ENCODE measurements at places on chromosomes 13 and 19.

DNA sequence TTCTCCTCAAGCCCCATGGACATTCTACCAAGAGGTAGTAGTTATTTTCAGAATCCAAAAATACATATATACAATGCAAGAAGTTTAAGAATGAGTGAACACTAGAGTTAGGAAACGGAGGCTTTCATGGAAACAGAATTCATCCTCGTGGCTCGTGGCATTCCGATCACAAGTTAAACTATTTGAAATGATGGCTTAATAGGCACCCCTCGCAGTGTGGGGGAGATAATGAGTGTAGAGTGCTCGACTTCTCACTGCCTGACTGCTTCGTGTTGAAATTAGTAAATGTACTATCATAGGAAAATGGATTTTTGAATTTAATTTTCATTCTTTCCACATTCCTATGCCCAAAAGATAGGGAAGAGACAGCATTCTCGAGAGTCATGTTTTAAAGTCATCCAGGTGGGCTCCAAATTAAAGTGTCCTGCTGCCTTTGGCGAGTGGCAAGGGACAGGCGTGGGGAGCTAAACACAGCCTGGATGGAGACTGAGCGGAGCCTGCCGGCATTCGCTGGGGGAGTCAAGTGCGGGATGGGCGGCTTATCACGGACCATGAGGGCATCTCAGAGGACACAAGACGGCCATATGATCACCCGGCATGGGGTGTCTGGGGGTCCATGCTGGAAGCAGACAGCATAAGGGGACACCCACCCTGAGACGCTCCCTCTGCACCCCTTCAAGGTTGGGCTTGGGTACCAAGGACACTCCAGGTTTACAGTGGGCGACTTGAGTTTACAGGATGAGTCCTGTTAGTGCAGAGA lies 165.2 kb downstream of the TEX29 start:
- no peak for DNase-seq

DNA sequence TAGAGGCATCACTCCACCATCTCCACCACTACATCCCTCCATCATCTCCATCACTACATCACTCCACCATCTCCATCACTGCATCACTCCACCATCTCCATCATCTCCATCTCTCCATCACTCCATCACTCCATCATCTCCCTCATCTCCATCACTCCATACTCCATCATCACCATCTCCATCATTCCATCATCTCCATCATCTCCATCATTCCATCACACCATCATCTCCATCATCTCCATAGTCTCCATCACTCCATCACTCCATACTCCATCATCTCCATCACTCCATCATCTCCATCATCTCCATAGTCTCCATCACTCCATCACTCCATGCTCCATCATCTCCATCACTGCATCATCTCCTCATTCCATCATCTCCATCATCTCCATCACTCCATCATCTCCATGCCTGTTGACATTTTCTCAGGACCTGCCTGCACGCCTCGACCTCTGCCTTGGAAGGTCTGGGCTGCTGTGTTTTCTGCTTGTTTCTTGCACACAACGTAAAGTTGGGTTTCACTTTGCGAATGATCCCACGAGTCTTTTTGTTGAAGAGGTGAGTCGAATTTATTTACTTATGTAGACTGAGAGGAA lies 21.2 kb upstream of the RASA3 start:
- DNase-seq = no peak

DNA sequence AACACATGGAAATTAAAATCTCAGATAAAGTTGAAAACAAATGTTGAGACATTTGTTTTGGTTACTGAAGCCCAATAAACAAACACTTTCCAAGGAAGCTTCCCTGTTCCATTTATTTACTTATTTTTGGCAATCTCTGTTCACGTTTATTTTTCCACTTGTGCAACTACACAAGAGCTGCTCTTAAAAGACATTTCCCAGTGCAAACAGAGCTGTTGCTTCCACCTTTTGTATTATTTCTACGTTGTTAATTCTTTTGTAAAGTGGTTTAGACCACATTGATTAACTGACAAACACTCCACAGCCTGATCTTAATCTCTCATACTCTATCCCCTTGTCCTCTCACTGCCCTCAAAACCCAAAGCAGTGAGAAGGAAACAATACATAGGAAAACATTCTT lies 757.6 kb downstream of the LIG4 start:
- DNase-seq = no peak

DNA sequence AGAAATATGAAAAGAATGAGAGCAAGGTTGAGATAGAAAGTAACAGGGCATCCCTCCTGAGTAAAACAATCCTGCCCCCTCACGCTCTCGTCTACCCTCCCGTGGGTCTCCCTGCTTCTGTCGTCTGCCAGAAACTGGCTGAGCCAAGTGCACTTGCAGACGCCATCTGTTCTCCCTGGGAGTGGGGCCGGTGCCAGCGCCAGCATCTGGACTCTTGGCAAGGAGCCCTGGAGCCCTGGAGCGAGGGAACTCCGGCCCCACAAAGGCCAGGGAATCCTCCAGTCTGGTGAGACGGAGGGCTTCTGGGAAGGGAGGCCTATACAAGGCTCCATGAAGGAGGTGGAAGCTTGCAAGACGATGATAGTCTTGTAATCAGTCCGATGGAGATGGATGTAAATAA lies 2.3 kb upstream of the TMEM91 start:
- no peak for DNase-seq

DNA sequence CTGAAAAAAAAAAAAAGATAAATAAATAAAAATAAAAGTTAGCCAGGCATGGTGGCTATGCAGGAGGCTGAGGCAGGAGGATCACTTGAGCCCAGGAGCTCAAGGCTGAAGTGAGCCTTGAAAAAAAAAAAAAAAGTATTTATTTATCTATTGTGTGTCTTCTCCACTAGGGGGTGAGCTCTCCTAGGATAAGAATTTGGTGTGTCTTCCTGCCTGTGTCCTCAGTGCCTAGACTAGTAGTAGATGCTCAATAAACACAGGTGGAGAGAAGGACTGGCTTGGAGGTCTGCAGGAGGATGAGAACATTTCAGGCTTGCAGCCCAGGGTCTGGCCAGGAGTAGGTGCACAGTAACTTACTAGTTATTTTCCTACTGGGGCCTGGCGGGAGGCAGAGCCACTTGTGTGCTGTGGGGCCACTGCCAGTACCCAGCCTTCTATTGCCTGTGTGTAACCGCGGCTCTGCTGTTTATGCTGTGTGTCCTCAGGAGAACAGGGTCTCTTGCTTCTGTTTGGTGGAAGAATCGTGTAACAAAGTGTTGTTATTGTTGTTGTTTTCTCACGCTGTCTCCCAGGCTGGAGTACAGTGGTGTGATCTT lies 5.4 kb downstream of the LMTK3 start:
- DNase-seq = no peak

DNA sequence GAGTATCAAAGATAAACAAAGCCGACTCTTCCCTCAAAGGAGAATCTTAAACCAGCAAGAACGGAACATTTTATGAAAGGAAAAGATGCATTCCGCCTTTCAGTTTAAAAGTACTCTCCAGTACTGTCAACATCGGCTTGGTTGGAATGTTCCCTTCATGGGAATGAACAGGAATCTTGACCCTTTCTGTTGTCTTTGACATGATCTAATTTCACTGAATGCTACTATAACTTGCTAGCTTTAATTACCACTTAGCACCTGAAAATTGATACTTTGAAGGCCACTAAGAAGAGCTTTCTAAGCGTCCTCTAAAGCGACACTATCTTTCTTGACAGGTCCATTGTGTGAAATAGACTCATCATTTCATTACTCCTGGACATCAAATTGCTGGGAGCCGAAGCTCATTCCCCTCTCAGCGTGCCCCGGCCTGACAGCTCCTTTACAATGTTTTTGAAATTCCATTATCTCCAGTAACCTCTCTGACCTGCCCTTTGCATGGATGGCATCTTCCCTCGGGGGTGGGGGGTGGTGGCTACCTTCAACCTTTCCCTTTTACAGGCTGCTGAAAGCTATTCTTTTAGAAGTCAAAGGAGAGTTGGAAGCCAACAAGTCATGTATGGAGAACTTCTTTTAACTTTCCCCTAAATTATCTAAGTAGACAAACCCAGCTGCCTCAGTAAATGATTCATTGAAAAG lies 67.9 kb downstream of the EFNB2 start:
- no peak for DNase-seq

DNA sequence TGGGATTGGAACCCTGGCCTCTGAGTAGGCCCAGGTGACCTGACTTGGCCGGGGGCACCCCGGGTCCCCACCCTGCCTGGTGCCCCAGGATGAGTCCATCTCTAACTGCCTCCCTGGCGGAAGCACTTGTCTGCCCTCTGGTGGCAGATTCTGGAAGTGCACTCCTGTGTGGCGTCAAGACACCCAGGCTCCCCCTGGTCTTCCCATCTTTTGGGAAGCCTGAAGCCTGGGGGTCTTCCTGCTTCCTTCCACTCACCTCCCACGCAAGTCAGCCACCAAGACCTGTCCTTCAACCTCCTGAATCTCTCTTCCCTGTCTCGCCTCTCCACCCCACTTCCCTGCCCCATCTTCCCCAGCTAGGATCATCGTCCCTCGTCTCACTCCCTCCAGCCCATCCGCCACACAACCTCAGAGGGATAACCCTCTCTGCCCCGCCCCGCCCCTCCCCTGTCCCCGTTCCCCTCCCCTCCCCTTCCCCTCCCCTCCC lies 7.4 kb downstream of the RABAC1 start:
- DNase-seq = no peak

DNA sequence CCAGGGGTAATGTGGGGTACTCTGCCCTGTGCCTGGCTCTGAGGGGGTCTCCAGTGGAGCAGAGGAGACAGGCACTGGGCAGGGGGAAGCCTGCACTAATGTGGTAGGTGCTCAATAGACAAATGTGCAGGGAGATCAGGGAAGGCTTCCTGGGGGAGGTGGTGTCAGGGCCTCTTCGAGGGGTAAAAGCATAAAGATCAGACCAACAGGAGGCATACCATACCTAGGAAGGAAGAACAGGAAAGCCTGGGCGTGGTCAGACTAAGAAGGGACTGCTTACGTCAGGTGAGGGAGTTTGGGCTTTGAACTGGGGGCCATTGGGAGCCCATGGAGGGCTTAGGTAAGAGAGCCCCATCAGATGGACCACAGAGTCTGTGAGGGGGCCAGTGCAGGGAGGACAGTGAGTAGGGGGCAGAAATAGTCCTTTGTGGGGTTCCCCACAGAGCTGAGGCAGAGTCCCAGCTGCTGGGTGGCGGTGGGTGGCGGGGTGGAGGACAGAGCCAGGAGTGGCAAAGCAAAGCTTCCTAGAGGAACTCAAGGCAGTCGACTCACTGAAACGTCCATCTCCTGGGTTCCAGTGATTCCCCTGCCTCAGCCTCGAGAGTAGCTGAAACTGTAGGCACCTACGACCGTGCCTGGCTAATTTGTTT lies 8.8 kb downstream of the PRR36 start:
- DNase-seq = no peak

DNA sequence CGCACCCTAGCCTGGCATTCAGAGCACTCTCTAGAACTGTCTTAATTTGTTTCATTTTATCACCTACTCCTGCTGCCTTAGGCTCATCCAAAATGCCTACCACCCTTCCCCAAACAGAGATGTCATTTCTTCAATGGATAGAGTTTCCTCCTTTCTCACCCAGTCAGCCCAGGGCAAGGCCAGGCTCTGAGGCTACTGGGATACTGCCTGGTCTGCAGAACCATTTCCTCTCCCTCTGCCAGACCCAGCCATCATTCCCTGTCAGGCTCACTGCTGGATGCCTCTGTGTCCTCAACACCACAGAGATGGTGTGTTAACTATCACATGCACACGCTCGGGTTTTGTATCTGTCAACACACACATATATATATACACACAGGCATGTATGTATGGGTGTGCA lies 47.2 kb downstream of the C13orf42 start:
- no peak for DNase-seq

DNA sequence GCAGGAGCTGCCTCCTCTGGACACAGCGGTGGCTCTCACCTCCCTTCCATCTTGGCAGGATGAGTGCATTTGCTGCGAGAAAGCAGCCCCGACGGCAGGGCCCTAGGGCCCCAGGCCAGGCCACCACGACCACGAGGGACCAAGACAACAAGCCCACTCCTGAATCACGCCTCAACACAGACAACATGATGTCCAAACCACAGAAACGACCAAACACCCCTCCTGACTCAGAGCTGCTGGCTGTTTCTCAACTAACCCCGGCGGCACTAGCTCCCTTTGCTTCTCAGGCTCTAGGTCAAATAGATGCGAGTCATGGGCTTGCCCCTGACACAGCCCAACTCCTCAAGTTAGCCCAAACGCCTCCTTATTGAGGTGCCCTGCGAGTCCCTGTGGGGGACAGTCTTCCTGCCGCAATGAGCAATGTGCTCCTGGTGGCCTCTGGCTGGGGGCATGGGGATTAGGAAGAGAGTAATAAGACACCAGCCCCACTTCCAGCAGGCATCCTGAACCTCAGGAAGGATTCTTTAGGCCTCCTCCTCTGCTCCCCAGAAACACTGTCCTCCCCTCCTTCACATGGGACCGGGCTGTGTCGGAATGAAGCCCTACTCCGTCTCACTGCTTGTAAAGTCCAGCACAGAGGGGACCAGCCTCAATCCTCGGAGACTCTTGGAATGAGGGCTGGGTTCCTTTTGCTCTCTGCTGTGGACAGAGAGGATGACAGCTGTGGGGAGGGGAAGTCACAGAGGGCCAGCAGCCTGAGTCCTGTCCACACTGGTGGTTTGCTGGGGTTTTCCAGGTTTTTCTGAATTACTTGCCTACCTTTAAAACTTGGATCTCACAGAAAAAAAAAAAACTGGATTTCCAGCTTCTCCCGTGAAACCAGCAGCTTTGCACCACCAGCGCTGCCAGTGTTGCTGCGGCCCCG lies 6.9 kb upstream of the ATF5 start:
- DNase-seq = no peak

GRCh38 chr13:113207890-113208420 lies 514 bp downstream of the PCID2 start:
- DNase-seq = no peak

- no peak for DNase-seq
These were observed 16.2 kb downstream of the LACC1 start for GRCh38 chr13:43895940-43896339.

DNA sequence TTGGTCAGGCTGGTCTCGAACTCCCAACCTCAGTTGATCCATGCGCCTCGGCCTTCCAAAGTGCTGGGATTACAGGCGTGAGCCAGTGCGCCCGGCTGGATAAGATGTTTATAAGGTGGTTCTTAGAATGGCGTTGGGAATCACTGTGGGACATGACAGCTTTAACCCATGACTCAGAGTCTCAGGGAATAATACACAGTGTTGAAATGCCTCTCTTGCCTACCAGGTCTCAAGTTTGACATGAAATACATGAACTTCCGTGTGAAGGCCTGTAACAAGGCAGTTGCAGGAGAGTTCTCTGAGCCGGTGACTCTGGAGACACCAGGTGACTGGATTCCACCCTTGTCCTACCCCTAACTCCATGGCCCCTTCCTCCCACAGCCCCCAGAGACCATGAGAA lies 12.6 kb downstream of the FSD1 start:
- no peak for DNase-seq

DNA sequence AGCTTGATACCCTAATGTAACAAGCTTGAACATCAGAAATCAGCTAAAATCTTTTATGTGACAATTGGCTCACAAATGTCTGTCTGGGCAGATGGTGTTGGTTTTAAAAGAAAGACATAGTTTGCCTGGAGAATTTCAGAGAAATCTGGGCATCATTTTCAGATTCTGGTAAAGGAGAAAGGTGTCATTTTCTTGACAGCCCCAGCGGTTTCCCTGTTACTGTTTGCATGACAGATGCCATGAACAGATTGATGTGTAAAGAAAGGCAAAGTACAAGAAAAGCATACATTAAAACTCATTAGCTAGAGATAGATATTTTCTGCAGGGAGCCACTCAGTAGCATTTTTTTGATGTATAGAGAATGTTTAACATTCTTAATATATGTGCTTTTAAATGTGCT lies 987.9 kb downstream of the OLFM4 start:
- no peak for DNase-seq
